Activated naive CD8-positive, alpha-beta T cell treated with anti-CD3 and anti-CD28 coated beads, Interleukin-2, amount 50 U/mL, for 16 hours (primary cell): ENCODE measurements at places on chromosomes 11 and 22.

- no peak for DNase-seq
Observed at GRCh38 chr11:68266121-68266891, 5.5 kb downstream of the C11orf24 start.

DNA sequence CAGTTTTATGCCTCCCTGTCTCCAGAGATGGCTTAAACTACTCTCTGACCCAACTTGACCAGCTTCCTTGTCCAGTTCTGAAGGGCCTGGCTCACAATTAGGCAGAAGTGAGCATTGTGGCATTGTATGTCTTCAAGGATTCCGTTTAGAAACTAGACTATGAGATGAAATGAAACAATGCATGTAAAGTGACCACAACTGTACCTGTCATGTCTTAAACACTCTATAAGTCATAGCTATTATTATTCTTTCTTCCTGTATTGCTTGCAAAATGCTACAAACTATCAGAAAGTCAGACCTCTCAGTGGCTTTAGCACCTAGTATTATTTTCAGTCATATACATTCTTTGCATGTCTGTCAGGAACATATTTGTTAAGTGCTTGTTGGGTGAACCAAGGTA is 127.9 kb upstream of the MTMR2 start:
- no peak for DNase-seq

DNA sequence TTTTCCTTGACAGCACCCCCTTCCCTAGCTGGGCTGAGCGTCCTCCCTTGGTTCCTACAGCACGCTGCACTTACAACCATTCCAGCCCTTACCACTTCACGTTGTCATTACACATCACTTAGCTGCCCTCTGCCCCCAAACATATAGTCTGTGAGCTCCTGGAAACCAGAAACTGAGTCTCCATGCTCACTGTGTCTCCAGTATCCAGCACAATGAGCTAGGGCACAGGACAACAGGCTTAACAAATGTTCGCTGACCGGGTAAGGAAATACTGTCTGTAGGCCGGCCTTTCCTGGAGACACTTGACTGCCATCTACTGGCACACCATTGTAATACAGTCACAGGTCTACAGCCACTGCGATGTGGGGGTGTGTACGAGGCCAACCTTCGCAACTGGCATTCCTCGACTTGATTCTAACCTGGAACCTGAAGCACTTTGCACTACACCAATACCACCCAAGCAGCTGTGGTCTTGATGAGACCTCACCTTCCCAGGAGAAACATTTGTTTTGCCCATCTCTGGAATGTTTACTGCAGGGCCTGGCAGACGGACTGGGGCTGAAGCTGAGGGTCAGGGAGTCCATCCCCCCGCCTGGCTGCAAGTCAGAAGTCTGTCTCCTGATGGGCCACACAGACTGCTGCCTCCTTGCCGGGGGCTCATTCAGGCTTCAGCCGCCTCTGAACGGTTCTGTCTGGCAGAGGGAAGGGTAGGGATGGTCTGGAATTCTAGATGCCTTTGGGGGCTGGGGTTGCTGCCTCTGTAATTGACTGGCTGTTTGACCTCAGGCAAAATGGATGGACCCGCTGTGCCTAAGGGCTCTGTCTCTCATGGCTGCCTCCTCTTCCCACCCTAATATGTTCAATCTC is 72.0 kb downstream of the SYN3 start:
- no peak for DNase-seq

- no peak for DNase-seq
Observed at GRCh38 chr11:44765026-44765595, 38.3 kb downstream of the TSPAN18 start.

- no peak for DNase-seq
Observed at GRCh38 chr11:125591649-125592304, 875 bp upstream of the STT3A start.

DNA sequence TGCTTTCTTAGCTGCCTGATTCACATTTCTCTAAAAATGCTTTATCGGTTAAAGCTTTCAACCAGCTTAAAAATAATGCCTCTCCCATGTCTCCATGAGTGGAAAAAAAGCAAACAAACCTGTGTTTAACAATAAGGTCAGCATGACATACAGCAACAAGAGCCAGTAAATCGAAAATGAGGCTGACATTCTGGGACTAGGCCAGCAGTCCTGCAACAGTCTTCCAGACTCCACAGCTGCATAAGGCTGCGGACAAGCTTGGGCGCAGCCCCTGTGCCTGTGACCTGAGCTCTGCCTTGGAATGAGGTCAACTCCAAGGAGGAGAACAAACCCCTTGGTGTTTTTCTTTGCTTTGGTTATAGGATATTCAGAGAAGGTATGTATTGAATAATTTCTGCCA is 95.5 kb downstream of the PGR start:
- no peak for DNase-seq

GRCh38 chr11:17683377-17684161 is 35.8 kb upstream of the MYOD1 start:
- DNase-seq, result no peak

GRCh38 chr11:13091373-13091772 is 82.3 kb downstream of the RASSF10 start:
- no peak for DNase-seq

DNA sequence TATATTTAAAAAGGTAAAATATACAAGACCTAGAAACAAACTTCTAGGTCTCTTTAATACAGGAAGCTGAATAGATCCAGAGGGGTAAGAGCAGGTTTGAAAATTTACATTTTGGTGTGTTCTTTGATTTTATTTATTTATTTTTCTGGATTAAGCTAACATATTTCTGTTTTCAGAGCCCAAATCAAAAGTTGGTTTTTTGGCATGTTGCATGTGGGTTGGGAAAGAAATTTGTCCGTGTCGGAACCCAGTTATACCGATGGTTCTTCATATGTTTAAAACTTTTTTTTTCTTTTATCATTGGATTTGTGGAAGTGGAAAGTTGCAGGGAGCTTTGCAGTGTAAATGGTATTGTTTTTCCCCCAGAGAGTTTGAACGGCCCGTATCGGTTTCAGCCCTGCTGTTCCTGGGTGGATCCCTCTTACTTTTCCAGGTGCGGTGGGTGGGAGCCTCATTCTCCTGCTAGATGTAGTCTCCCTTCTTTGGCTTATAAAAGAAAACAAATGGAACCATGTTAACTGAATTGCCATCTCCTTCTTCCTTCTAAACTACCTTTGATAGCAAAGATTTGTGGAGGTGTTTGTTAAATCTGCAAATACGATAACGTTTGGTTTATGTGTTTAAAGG is 746 bp downstream of the CTNND1 start:
- DNase-seq, result no peak

- DNase-seq, result no peak
Observed at GRCh38 chr22:17891481-17892167, 117.4 kb upstream of the BID start.

DNA sequence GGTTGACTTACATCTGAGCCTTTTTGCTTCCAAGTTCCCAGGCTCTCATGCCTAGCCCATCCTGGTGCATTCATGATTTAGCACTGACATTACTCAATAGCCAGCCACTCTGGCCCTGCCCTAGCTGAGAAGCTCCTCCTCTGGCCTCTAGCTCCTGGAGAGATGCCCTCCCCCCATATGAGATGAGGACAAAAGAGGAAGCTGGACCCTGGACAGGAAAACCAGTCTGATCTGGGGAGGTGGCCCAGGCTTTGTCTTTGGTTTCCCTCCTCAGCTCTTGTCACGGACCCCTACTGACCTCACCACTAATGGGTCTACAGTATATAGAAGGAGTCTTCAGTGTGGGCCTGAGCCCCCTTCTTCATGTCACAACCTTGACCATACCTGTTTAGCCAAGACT is 3.0 kb downstream of the RHOG start:
- DNase-seq, result no peak

GRCh38 chr11:117513666-117514065 is 186.0 kb downstream of the CEP164 start:
- DNase-seq, result no peak
